ENCODE measurements at places on chromosomes 11 and 22.

GRCh38 chr11:61778920-61779650 is 13.3 kb downstream of the TMEM258 start:
- no peak for DNase-seq

DNA sequence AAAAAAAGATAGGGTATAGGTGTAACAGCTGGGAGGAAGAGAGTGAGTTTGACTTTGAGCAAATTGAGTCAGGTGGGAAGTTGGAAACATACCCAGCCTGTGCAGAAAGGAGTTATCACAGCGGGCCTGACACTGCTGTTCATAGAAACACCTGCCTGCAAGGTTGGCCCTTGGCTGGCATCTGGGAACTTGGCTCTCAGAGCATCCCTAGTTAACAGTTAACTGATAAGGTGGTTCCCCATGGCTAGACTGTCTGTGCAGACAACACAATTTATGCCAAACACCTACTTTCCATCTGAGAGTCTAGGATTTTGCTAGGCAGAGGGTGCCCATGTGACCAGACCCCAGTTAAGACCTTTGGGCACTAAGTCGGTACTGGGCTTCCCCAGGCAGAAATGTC is 31.4 kb downstream of the ADAMTS8 start:
- no peak for DNase-seq

DNA sequence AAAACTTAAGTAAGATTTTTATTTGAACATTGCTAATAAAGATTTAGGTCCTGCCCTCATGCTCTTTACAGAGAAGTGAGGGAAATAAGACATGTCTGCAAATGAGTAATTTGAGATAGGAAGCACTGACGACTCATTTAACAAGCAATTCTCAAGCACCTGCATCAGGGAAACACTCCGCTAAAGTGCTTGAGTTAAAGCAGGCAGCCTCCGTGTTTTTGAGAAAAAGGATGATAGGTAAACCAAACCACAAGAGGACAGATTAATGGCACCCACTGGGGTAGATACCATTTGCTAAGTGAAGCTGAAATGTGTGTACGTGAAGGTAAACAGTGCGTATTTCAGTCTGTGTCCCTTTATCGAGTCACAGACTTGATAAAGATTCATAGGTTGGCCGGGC is 184.6 kb upstream of the CARD18 start:
- no peak for DNase-seq

DNA sequence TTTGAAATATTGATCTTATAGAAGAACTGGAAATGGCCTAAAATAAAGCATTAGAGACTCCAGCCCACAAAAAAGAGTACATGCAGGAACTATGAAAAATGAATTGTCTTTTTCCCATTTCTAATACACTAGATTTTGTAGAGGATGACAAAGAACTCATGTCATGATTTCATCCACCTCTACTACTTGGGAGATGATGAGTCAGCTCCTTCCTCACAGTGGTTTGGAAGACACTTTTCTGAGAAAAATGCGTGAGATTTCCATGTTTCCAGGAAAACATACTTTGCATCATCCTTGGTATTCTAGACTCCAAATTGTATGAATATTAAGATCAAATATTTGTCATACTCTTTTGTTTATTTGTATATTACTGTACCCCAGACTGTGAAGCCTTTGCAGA is 500.5 kb downstream of the FAM181B start:
- DNase-seq = no peak

GRCh38 chr11:9016916-9017642 is 13.3 kb upstream of the NRIP3 start:
- DNase-seq = no peak

DNA sequence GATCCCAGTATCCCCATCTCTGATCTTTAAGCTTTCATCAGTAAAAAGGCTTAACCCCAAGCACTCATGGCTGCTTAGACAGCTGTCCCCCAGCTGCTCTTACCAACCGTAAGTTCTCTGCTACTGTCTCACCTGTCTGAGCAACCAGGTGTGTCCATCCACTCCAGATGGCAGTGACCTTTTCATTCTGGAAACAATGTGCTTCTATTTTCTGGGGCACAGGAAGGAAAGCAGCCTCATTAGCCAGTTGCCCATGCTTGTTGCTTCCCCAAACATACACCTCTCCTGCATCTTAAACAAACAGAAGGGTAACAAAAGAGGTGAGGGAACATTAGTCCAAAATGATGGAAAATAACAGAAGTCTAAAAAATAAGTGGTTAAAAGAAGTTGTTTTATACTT is 24.4 kb downstream of the SERGEF start:
- DNase-seq = no peak
